ENCODE measurements at places on chromosomes 1 and 21.

- peak; percentile 58 for DNase-seq
Measured at GRCh38 chr1:84936116-84936810, 43.3 kb upstream of the LPAR3 start.

DNA sequence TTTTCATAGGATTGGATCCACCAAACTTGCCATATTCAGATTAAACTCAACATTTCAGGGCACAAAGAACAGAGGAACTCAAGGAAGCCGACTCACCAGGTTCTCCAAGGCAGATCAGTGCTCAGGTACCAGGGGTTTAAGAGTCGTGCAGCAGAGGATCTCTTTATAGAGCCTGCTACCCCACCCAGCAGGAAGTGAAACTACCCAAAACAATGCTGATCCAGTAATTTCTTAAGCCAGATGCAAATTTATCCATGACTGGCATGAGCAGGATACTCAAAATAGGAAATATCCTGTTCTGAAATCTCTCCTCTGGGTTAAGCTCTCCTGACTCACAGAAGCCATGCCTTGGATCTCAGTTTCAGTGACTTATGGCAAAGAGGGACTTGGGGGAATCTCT is at the start of gene SPRR2A:
TSS of gene SPRR2A (minus strand) at position 138 of the 400 bp plus-strand sequence. CDS start 777 bp downstream, outside the sequence.
- DNase-seq = no peak

GRCh38 chr1:21524686-21525339 is 15.6 kb downstream of the ALPL start:
- DNase-seq = no peak

- DNase-seq = no peak
Measured at GRCh38 chr1:164801246-164801731, 242.3 kb downstream of the PBX1 start.
